Fibroblast of the conjunctiva (primary cell): ENCODE measurements at places on chromosomes 5 and 9.
A peak's percentile ranks its signal among the peaks of the same experiment; 100 is the strongest.

DNA sequence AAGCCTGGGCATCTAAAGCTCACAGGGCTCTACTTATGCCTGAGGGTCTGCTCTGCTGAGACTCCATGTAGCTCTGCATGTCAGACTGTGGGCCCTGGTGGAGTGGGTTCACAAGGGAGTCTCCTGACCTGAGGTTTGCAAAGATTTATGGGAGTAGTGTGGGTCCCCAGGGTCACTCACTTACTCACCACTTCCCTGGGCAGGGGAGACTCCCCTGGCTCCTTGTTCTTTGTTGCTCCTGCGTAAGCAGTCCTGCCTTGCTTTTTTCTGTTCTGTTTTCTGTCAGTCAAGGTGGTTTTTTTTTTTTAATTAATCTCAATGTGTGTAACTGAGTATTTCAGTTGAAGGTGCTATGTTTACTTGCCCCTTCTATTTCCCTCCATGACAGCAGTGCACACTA lies 256.6 kb downstream of the TMEM38B start:
- no peak for DNase-seq

DNA sequence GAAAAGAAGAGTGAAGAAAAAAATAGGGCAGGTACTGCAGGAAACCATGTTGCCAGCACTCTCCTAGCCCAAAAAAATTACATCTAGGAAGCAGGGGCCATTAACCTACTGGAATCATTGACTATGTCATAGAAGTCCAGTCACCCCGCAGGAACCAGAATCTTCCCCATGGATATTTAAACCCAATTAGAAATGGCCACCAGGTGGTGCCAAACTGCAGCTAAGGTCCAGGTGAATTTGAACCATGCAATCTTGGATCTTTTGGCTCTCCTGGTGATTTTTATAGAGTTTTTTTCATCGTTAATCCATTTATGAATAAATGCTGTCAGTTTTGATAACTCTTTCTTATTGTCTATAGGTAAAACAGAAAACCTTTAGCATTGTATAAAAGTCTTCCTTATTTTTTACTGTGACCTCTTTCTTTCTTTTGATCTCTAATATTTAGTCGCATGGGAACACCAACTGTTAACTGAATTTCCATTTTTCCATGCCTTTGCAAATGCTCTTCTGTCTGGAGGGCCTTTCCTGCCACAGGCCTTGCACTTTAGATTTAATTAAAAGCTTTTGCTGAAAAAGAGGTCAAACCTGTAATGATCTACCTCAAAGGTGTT lies 147.5 kb upstream of the FGF10 start:
- DNase-seq, result peak; percentile 21

DNA sequence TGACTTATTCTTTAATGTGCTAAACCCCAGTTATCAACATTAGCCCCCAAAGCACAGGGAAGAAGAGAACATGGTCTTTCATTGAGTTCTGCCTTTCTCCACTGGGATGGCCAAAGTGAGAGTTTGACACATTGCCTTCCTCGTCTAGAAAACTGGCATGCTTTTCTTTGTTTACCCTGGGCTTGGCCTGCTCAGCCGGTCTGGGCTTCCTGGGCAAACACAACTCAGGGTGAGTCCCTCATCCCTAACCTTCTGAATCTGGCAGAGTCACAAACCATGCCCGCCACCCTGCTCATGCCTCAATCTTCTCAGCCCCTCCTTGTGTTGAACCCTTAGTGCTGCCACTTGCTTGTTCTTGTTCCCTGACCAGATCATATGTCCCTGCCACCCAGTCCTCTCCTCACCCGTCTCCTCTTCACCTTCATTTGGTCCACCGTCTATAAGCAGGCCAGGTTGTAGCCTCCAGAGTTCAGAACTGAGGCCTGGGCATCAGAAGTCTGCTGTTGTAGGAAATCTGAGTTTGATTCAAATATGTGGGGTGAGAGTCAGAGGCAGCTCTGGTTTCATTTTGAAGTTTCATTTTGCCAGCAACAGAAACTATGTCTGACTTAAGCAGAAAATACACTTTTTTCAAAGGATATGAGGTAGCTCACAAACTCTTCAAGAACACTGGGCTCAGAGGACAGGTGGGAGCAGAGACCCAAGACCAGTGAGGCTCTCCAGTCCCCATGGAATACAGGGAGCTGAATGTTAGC lies 217.6 kb downstream of the NDUFS4 start:
- no peak for DNase-seq

DNA sequence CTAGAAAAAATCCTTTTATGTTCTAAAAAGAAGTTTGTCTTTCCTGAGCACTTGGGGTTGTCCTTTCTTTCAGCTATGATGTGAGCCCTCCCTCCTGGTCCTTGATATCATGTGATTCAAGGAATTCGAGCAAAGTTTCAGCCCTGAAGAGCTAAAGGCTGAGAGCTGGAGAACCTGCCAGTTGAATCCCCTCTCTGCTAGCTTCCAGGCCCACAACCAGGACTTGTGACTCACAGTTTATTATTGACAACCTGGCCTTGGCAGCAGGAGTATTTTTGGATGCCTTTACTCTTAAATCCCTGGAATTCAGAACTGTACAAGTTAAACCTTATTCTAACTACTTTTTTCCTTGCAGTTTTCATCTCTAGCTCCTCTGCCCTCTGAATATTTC lies 182.8 kb downstream of the SPOCK1 start:
- DNase-seq, result no peak

- no peak for DNase-seq
These were observed 37.2 kb upstream of the F2RL2 start for GRCh38 chr5:76660360-76660759.

DNA sequence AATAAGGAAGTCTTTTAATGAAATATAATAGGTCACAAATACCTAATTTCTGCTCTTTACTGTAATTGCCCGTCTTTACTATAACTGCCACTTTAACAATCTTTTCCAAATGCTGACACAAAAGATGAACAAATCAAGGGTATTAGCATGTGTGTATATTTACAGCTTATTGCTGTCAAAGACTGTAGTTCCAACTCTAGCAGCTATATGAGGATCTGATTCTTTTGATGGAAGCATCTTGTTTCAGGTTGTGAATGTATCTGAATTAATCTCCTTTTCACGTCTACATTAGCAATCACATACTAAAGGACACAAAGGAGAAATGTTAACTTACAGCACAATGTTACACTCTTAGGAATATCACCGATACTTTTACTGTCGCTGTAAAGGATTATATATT lies 27.9 kb downstream of the RFX3 start:
- no peak for DNase-seq

DNA sequence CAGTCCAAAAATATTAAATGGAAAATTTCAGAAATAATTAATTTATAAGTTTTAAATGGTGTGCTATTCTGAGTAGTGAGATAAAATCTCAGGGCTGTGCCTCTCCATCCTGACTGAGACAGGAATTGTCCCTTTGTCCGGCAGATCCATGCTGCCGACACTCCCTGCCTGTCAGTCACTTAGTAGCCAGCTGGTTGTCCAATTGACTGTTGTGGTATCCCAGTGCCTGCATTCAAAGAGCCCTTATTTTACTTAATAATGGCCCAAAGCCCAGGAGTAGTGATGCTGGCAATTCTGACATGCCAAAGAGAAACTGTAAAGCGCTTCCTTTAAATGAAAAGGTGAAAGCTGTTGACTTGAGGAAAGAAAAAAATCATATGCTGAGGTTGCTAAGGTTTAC lies 157.5 kb downstream of the ENC1 start:
- no peak for DNase-seq

- DNase-seq, result no peak
These were observed 8.3 kb downstream of the GRIN1 start for GRCh38 chr9:137147091-137147792.

DNA sequence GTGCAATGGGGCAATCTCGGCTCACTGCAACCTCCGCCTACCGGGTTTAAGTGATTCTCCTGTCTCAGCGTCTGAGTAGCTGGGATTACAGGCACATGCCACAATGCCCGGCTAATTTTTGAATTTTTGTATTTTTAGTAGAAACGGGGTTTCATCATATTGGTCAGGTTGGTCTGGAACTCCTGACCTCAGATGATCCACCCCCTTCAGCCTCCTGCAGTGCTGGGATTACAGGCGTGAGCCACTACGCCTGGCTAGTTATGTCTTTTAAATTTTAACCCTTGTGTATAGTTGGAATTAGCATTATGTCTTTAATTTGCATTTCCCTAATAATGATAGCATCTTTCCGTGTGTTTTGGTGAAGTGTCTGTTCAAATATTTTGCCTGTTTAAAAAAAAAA lies 11.5 kb downstream of the GPBP1 start:
- no peak for DNase-seq

- DNase-seq, result peak; percentile 51
These were observed 46.8 kb downstream of the CYSTM1 start for GRCh38 chr5:140221697-140222223.

- DNase-seq, result no peak
These were observed 2.4 kb upstream of the ASB6 start for GRCh38 chr9:129644365-129644764.

DNA sequence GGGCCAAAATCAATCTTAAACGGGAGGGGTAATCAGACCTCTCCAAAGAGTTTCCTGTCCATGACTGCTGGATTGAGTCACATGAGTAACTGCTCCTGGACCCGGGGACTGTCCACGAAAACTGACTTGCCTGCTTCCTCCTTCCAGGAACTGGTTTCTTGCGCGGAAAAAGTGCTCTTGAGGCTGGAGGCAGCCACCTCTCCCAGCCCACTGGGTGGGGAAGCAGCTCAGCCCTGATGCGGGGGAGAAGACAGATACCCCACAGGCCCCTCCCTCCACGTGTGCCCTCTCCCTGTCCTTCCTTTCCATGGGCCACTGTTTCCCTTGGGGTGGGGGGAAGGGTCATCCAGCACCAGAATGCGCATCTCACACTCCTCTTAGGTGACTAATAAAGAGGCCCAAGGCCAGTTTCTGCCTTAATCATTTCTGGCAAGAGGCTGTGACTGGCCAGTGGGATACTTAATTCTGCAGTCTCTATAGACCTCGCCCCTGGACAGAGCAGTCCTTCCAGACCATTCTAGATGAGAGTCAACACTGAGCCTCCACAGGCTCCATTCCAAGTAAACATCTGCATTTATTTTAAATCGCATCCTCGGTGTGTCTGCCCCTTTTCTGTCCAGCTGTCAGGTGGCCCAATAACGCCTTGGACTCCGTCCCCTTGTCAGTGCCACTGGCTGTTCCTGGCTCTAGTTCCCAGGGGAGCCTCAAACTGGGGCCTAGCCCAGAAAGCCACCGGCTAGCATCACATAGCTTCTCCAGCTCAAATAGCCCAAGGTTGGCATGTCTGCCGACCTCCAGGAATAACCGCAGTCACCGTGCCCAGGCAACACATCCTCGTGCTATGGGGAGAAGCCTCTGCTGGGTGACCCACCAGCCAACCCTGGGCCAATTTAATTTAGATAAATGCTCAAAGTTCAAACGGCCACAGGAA lies 12.0 kb downstream of the REXO4 start:
- DNase-seq, result no peak

DNA sequence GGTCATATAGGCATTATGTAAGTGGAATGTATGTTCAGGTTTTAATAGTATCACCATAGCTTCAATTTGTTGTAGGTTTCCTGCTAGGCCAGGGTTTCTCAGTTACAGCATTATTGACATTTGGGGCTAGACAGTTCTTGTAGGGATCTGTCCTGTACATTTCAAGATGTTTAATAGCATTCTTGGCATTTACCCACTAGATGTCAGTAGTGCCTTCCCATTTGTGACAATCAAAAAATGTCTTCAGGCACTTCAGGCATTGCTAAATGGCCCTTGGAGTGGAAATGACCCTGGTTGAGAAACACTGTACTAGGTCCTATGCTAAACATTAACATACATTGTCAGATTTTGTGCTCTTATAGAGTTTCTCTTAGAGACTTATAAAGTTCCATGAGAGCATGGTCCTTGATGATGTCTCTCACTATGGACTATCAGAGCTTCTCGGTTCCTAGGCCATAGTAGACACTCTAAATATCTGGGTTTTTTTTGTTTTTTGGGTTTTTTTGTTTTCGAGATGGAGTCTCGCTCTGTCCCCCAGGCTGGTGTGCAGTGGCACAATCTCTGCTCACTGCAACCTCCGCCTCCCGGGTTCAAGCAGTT lies 1.4 kb downstream of the KIF20A start:
- peak; percentile 53 for DNase-seq

DNA sequence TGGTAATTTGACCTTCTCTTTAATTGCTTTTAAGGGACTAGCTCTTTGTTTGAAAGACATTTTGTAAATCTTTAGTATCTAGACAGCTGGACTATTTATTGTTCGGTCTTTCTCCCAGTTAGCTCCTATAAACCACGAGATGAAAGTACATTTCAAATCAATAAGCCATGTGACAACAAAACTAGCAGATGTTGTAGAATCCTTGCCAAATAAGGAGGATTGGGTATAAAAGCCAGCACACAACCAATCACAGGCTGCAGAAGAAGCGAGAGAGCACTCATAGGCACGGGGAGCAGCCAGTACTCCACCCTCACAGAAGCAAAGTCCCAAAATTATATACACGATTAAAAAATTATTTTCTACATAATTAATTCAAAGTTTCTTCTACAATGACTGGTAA lies 8.1 kb upstream of the OMD start:
- DNase-seq, result peak; percentile 12

DNA sequence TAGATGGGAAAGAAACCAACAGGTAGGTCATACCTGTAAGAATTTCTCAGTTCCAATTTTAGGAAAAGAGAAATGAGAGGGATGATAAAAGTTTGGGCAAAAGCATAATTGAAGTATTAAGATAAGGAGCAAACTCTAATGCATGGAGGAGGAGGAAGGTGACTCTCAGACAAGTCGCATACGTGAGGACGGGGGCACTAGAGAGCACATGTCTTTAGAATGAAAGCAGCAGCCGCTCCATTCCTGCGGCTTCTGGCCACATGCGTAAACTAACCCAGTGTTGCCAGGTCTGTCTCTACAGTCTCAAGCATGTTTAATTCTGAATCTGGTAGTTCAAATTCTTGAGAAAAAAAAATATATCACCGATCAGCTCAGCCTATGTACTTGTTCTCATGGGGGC lies 371.5 kb upstream of the SLC30A5 start:
- DNase-seq, result no peak

DNA sequence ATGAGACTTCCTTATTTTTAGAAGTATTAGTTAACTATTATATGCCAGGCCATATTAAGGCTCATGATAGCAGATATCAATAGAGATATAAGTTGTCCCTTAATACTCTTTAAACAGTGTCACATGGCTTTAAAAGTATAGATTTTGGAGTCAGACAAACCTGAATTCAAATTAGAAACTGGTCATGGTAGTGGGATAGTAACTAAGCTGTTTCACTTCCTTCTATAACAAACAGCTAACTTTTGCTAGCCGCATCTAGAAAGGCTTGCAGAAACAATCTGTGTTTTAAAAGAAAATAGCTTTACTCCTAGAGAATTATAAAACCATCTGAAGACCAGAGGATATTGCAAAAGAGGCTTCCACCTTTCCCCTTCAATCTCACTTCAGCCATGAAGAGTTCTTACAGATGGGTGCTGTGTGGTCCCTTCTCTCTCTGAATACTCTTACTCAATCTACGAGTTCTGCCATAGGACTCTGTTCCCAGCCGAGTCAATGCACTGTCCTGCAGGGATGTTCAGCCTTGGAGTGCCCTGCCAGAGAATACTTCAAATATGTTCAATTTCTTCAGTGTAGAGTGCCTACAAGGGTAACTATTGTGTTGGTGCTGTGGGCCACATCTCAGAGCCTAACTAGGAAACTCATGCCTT lies 810.2 kb downstream of the EFNA5 start:
- DNase-seq, result no peak
